ENCODE measurements at places on chromosomes 3 and 15.

DNA sequence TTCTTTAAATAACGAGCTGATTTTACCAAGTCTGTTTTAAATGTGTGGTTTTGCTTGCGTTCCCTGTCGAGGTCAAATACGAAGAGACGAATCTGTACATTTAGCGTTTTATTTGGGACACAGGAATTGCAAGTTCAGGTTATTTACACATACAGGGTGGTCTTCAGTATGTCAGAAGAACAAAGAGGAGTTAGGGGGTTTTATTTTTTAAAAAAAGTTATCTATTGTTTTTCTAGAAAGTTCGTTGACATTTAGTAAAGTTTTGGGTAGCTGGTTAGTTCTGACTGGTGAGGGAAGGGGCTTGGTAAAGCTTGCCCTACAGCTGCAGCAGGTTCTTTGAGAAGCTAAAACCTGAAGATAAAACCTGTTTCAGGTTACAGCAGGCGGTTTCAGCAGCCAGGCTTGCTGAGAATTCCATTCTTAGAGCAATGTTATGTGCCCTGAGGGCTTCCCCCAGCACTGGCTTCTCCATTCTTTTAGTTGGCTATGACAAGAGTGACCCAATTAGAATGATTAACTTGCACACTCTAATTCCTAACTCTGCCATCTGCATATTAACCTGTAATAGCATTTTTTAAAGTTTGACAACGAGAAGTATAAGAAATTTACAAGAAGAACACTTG lies 815 bp upstream of the ZNF280D start:
- no peak for DNase-seq

- DNase-seq: no peak
These were observed 75.7 kb downstream of the ITGB5 start for GRCh38 chr3:124811436-124811835.

- no peak for DNase-seq
These were observed 42.9 kb upstream of the PGPEP1L start for GRCh38 chr15:99050328-99050980.

DNA sequence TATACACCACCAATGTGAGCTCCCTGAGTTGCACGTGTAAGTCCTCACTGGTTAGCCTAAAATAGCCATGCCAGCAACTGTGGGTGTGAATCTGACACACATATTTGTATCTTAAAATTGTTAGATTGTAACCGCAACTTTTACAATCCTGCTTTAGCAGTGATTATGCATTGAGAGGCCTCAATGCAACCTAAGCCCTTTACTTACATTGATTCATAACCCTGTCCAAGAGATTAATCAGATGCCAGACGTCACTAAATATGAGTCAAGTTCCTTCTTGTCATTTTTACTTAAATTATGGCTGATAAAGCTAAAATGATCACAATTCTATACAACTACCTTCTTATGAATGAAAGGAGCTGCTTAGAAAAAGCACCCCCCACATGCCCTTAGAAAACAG lies 46.9 kb downstream of the IL17RD start:
- DNase-seq: no peak

DNA sequence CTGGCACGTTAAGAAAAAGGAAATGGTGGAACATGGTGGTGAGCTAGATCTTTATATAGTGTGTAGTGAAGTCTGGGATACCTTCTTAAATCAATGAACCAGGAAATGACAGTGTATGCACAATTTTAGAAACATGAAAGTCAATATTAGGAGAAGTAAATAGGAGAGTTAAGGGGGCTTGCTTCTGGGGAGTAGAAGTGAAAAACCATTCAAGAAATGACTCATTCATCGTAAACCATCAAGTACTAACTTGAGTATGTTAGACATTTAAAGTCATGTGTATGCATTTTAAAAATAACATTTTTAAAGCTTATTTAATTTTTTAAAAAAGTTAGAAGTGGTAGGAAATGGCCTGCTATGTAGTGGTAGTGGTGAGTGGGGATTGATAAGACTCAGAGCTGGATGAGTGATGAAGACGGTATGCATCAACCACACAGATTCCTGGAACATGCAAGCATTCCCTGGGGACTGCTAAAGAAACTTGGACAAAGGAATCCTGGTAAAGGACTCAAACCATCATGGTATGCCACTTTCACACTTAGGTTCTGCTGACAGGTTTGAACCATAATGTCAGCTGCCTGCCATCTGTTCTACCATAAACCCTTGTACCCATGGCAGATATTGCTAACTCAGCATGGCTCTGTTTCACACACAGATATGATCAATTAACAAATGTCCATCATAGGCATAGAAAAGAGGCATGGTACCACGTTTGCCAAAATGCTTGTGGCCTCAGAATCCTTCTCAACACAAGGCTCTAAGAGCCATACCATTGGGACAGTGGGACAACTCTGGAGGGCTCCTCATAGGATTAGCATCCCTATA lies 28.9 kb upstream of the MITF start:
- no peak for DNase-seq

- DNase-seq: no peak
These were observed 17.8 kb downstream of the SPTBN5 start for GRCh38 chr15:41876007-41876406.

DNA sequence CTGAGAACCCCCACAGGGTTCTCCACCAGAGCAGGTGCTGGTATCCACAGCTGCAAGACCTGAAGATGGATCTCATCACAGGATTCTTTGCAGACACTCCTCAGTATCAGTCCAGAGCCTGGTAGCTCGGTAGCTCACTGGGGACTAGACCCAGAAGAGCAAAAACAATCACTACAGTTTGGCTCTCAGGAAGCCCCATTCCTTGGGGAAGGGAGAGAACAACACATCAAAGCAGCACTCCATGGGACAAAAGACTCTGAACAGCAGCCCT lies 22.2 kb downstream of the STRIT1 start:
- DNase-seq: no peak

DNA sequence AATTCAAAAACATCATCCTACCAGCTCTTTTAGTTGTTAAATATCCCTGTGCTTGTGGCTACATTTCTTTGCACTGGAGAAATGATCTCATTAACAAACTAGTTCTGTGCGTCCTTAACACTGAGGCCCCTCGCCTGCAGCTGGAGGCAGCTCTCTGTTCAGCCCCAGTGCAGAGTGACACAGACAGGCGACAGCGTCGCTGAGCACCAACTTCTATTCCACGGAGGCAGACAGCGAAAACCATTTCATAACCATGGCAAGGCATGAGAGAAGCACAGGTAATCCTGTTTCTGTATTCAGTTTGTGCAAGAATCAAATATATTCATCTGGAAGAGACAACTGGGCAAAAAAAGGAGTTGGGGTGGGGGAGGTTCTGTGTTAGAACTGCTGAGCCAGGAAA lies 530.7 kb downstream of the ZIC1 start:
- DNase-seq: no peak

DNA sequence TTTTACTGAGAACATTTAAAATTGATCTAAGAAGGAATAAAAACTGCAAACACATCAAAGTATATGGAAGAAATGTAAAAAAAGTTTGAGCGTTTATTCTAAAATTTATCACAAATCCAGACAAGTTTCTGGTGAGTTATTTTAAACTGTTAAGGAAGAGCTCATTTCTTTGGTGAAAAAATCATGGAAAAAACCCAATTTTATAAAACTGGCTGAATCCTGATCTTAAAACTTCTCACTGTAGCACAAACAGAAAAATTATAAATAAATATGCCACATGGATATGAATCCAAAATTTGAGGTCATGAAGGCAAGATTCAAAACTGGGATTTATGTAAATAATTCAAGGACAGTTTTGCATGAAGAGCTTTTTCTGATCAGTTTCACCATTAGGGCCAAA lies 205.1 kb upstream of the RGMA start:
- DNase-seq: no peak

- DNase-seq: no peak
These were observed 296.0 kb upstream of the MDFIC2 start for GRCh38 chr3:70608434-70608833.

- no peak for DNase-seq
These were observed 542.2 kb downstream of the FOXP1 start for GRCh38 chr3:71041371-71041770.
